Kidney (tissue), 22 donors: ENCODE measurements at places on chromosomes 7 and 10. TPM values are rescaled to one million over a fixed set of nuclear protein-coding genes. Genes with fewer than 3 reads are reported as not detected.

DNA sequence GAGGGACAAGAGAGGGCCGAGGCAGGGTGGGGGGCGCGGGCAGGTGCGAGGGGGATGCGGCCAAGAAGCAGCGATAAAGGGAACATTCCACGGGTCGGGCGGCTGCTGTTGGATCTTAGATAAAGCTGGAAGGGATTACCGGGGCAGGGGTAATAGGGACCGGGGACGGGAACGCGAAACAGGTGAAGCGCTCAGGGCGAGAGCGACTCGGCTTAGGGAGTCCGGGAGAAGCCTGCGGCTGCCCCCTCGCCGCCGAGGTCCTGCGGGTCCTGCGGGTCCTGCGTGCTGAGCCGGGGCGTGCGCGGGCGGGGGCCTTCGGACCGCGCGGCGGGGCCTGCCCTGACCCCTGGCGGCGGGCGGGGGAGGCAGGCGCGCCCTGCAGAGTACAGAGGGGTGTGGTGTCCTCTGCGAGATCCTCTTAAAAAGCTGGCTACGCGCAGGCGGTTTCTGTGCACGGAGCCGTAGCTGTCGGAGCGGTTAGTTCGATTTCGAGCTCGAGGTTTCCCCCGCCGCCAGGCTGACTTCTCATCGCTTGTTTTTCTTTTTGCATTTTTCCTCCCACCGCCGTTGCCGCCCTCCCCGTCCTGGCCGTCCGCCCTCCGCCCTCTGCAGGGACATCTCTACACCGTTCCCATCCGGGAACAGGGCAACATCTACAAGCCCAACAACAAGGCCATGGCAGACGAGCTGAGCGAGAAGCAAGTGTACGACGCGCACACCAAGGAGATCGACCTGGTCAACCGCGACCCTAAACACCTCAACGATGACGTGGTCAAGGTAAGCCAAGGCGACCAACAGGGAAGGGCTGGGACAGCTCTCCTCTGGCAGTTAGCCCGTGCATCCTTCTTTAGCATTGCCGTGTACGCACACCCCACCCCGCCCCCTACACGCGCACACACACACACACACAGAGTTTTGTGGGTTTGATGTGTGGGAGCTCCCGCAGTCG lies 1.4 kb downstream of the CAV1 start:
- H3K27ac ChIP-seq = no peak overlapping the region
- H3K4me3 ChIP-seq = peak overlapping the region; percentile 49
- H3K27me3 ChIP-seq = peaks cover 19% of the 10 kb centered on the region
- peak; percentile 88 for DNase-seq
- no peaks in the 10 kb centered on the region for H3K4me1 ChIP-seq

DNA sequence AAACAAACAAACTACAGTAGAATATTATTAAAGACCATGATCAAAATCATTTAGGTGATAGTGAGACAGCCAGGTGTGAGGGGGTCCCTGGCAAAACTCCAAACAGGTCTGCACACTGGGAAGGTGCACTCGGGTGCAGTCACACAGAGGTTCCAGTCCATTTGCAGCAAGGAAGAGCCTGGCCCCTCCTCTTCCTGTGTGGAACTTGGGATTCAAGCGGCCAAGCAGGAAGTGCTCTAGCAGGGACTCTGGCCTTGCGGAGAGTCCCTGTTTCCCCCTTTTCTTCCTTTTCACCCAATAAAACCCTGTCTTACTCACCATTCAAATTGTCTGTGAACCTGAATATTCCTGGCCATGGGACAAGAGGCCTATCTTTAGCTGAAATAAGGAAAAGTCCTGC lies 181.8 kb downstream of the LRRTM3 start:
- no peaks in the 10 kb centered on the region for H3K27me3 ChIP-seq
- no peak overlapping the region for H3K4me3 ChIP-seq
- no peak for DNase-seq
- no peaks in the 10 kb centered on the region for H3K36me3 ChIP-seq

DNA sequence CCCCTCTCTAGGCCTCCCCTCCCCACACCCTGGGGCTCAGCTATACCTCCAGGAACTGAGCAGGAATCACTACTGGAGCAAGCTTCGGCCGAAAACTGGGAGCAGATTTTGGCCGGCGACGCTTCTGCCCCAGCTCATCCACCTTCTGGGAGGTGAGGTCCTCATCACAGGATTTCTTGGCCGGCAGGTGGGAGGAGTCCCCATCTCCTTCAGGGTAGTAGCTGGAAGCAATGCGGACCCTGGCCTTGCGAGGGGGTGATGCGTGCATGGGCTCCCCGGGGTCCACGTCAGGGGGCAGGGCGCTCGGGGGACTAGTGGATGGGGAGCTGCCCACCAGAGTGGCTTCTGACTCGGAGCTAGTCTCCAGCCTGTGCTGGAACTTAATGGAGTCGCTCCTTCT lies 105.5 kb downstream of the DLG5 start:
- H3K36me3 ChIP-seq = peaks cover 65% of the 10 kb centered on the region
- no peak for DNase-seq
- no peak overlapping the region for H3K27ac ChIP-seq
- H3K4me1 ChIP-seq = no peaks in the 10 kb centered on the region

TRIL gene
- 6.1 TPM for total RNA-seq

MCU gene
- 37.6 TPM for total RNA-seq

PDE1C gene
- total RNA-seq = 5.5 TPM

DNA sequence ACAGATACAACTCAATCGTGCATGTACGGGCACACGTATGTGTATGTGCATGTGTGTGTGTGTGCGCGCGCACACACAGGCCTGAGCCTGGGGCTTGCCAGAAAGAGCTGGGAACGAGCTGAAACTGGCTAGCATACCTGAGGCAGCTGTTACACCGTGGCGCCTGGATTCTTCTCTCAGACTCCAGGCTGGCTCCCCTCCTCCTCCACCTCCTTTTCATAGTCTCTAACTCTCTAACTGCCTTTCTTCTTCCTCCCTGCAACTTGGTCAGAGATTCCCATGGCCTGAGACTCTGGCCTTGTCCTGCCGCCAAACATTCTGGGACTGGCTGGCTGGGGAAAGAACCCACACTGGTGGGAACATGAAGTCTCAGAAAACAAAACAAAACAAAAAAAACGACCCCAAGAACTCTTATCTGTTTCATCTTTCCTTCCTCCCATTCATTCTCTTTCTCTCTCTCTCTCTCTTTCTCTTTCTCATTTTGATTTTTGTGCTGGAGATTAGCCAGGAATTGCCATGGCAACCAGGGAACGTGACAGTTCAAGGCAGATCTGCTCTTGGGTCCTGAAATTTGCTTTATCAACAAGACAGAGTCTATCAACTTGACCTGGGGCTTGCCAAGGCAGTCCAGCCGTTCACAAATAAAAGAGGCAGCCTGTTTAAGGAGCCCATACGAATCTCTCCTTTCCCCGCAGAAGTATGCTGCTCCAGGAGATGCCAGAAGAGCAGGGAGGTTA lies 76.8 kb upstream of the SEM1 start:
- DNase-seq = no peak
- no peaks in the 10 kb centered on the region for H3K4me1 ChIP-seq
- no peak overlapping the region for H3K27ac ChIP-seq
- no peaks in the 10 kb centered on the region for H3K27me3 ChIP-seq

DNA sequence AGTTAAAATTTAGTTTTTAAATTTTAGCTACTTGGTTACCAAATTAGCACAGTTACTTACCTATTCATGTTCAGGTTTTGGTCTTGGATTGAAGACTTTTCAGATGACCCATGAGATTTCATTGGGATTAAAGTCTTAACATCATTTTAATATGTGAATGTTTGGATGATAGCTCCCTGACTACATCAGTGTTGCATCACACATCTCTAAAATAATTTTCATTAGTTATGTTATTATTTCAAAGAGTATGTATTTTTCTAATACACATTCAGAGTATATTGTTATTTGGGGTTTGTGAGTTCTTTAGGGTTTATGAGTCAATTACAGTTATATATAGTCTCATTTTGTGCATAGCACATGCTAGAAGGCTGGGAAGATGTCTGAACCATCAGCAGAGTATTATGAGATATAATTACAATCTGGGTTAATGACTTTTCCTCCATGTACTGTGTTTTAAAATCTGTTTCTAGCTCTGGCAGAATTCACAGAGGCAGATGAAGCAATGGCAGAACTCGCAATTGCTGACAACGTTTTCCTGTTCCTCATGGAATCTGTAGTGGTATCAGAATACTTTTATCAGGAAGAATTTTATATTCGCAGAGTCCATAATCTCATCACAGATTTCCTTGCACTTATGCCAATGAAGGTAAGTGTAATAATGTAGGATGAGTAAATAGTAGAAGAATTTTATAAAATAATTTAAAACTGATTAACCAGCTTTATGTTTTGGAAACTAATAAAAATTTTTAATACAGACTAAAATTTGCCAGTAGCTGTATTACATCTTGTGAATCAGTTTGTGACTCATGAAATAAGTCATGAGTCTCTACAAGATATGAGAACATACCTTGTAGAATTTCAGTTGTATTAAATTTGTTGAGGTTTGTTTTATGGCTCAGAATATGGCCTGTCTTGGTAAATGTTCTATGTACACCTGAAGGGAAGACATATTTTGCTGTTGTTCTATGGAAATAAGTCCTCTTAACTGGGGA lies 26.9 kb downstream of the NUP205 start:
- no peak overlapping the region for H3K27ac ChIP-seq
- H3K36me3 ChIP-seq = peaks cover 13% of the 10 kb centered on the region
- no peak overlapping the region for H3K4me3 ChIP-seq
- DNase-seq = no peak
- H3K27me3 ChIP-seq = no peaks in the 10 kb centered on the region

SLC13A1 gene
- total RNA-seq = 10.1 TPM

DNA sequence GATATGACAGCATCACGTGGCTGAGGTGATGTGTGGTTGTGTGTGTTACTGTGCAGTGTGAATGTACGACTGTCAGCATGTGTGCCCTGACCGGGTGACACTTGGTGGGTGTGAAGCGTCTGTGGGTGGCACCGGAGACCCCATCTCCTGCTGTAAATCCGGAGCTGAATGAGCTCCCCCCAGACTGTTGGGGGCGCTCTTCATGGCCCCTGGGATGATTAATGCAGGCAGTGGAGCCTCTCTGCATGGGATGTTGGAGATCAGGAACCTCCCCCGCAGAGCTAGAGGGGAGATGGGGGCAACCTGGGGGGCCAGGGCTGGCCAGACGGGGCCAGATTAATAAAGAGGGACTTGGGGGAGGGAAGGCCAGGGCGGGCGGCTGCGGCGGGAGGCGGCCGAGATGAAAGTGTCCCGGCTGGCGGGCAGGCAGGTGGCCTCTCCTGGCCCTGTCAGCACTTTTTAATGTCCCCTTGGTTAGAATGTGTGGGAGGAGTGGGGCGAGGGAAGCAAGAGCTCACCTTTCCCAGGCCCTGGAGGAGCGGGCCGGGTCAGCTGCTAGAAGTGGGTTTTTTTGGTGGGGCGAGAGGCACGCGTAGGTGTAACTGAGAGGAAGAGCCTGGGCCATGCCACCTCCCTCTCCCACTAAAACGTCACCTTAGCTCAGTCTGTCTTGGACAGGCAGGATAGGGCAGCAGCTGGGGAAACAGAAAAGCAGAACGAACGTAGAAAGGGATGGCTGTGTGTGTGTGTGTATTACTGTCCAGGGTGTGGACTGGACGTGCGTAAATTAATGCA lies 34.1 kb downstream of the HIF1AN start:
- peaks cover 3% of the 10 kb centered on the region for H3K27me3 ChIP-seq
- DNase-seq = peak; percentile 96
- H3K27ac ChIP-seq = no peak overlapping the region
- peaks cover 8% of the 10 kb centered on the region for H3K4me1 ChIP-seq

GRCh38 chr10:117136391-117136975 lies 1.6 kb downstream of the VAX1 start:
- no peak overlapping the region for H3K27ac ChIP-seq
- peaks cover 11% of the 10 kb centered on the region for H3K4me1 ChIP-seq
- no peak for DNase-seq
- H3K36me3 ChIP-seq = no peaks in the 10 kb centered on the region

DNA sequence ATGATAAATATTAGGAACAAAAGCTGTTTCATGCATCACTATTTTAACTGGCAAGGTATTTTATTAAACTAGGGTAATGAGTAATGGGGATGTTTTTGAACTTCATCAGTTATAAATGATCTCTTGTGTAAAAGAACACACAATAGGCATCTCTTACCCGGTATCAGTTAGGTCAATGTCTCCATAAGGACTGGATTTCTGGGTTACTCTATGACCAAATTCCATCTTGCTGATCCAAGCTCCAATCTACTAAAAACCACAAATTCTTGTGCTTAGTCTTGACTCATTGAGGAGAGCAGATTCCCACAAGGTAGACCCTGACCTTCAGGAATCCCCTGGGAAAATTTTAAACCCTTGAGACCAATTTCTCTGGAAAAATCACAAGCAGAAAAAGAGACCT lies 1167.7 kb downstream of the XPNPEP1 start:
- no peaks in the 10 kb centered on the region for H3K36me3 ChIP-seq
- DNase-seq = no peak
- no peak overlapping the region for H3K27ac ChIP-seq
- H3K4me3 ChIP-seq = no peak overlapping the region

DNA sequence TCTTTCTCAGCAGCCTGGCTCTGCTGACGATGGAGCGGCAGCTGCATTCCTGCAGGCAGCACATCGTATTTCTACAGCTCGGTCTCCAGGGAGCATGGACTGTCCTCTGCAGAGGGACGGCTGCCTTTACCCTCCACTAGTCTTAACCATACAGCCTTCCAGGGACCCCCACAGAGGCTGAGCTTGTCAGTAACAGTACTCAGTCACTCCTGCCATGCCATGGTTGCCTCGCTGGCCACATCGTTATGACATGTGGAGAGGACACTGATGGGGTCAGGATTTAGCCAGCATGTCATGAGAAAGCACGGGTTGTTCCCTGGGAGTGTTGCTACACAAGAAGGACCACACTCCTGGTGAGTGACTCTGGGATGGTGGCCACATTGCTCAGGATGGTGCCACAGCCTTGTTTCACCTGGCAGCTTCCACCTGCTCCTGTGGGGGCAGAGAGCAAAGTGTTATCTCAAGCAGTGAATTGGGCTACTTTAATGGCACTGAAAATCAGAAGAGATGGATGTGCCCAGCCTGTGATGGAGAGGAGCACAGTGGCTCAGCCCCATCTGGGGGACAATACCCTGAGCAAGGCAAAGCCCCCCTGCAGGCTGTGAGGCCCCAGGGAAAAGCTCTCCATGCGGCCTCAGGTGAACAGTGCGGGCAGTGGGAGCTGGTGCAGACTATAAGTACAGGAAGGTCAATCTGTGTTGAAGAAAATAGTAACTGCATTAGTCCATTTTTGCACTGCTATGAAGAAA lies 443.9 kb downstream of the TCERG1L start:
- H3K36me3 ChIP-seq = no peaks in the 10 kb centered on the region
- H3K4me1 ChIP-seq = no peaks in the 10 kb centered on the region
- no peak overlapping the region for H3K27ac ChIP-seq
- DNase-seq = no peak
- H3K4me3 ChIP-seq = no peak overlapping the region

GRCh38 chr7:140267381-140268226 lies 90.8 kb upstream of the KDM7A start:
- DNase-seq = no peak
- no peaks in the 10 kb centered on the region for H3K27me3 ChIP-seq
- no peak overlapping the region for H3K27ac ChIP-seq
- no peak overlapping the region for H3K4me3 ChIP-seq
